Hematopoietic multipotent progenitor cell treated with erythropoietin and hydrocortisone succinate and interleukin-3 and kit ligand, for 17 days (in vitro differentiated cells): ENCODE measurements at places on chromosomes 7 and 10.
A peak's percentile ranks its signal among the peaks of the same experiment; 100 is the strongest.

GRCh38 chr10:14917827-14918226 is 36.1 kb downstream of the DCLRE1C start:
- DNase-seq = no peak

DNA sequence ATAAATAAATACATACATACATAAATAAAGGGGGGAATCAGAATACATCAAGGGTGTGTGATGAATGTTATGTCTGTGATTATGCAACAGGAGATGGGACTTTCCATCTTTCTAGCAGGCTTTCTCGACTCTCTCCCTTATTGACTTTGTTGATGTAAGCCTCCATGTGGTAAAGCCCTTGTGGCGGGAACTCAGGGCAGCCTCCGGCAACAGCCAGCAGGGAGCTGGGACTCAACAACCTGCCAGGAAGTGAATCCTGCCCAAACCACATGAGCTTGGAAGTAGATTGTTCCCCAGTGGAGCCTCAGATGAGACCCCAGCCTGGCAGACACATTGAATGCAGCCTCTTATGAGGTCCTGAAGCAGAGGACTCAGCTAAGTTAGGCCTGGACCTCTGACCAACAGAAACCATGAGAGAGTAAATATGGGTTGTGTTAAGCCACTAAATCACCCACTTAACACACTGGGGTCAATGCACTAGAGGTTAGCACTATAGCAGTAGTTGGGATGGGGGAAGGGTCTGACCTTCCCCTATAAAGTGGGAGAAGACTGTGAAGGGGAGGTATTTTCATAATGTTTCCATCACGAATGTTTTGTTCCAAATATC is 104.0 kb downstream of the JCAD start:
- no peak for DNase-seq

DNA sequence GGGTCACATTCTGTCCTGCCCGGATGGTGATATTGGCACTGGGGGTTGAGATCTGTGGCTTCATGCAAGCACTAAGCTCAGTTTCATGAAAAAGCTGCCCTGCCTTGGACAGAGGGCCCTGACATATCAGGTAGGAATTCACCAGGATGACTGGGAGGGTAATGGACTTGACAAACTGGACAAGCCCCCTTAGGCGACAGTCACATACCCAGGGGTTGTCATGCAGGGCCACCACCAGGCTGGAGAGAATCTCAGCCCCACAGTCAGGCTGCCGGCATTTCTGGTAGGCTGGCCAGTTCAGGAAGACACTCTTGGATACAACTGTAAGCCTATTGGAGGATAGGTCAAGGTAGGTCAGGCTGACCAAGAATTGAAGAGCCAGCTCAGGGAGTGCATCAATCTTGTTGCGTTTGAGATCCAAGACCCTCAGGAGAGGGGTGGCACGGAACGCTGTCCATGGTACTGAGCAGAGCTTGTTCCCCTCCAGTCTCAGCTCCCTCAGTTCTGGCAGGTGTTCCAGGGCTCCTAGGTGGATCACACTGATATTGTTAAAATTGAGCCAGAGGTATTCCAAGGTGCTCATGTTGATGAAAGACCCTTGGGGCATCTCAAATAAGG is 824 bp downstream of the LRIT2 start:
- no peak for DNase-seq

DNA sequence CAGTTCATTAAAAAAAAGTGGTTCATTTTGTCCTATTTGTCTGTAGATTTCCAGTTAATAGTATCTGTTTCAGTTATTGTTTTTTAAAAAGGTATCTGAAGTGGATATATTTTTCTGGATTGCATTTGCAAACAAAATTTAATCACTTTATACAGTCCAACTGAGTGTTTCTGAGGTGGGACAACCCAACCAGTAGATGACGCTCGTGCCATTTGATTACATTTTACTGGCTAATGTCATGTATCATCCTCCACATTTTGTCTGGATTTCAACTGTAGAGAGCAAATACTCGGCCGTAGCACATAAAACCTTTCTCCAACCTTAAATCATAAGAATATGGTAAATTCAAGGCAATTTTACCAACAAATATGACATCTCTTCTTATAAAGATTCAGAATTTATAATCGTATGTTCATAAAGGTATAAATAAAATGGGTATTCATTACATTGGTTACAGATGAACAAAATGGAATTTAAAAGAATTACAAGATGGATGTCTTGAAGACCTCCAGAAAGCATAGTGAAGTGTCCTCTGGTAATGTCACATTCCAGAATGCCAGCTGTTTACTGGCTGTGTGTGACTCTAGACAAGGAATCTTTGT is 789.0 kb downstream of the PHTF2 start:
- no peak for DNase-seq

DNA sequence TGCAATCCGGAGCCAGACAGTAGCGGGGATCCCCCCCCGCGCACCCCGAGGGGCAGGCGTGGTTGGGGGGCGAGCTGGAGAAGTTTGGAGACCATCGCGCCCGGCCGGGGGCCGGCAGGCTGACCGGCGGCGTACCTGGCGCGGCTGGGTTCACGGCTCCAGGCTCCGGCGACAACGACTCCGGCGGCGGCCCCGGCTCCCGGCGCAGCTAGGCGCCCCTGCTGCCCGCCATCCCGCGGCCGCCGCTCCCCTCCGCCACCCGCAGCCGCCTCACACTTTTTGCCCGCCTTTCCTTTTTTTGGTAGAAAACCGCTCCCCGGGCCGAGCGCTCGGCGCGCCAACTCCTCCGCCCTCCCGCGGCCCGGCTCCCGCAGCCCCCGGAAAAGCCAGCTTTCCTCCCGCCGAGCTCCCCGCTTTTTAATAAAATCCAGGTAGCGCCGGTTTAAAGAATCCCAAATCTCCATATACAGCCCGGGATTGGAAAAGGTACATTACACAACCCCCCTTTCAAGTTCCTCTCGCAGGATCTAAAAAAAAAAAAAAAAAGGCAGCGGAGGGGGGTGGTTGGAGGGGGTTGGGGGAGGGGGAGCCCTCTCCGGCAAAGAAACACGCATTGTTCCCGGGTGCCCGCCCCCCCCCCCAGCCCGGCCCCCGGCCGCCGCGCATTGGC is at the start of gene TNRC18:
TNRC18 (minus strand) TSS at position 529 of the 670 bp plus-strand sequence. CDS start 2,588 bp downstream, outside the sequence.
- DNase-seq = peak; percentile 19

- DNase-seq = peak; percentile 47
Measured at GRCh38 chr7:105068886-105069285, 54.9 kb downstream of the KMT2E start.

- DNase-seq = no peak
Measured at GRCh38 chr10:13717936-13718772, 131.4 kb downstream of the PRPF18 start.

DNA sequence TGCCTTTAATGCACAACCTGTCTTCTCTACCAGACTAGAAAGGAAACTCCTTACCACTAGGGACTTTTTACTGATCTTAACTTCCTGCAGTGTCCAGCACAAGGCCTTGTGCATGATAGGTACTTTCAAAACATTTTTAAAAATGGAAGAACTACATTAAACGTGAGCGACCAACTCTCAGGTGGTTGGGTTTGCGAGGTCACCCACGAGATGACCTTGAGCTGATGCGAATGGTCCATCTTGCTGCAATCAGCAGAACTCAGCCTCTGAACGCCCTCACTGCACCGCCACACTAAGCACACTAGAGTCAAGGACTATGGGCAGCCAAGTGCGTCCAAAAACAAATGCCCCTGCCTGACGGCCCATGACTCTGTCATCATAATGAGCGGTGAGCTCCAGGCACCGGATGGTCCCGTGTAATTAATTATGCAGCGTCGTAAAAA is 34.9 kb upstream of the PTF1A start:
- DNase-seq = no peak

- no peak for DNase-seq
Measured at GRCh38 chr7:17725821-17726220, 214.5 kb downstream of the SNX13 start.

DNA sequence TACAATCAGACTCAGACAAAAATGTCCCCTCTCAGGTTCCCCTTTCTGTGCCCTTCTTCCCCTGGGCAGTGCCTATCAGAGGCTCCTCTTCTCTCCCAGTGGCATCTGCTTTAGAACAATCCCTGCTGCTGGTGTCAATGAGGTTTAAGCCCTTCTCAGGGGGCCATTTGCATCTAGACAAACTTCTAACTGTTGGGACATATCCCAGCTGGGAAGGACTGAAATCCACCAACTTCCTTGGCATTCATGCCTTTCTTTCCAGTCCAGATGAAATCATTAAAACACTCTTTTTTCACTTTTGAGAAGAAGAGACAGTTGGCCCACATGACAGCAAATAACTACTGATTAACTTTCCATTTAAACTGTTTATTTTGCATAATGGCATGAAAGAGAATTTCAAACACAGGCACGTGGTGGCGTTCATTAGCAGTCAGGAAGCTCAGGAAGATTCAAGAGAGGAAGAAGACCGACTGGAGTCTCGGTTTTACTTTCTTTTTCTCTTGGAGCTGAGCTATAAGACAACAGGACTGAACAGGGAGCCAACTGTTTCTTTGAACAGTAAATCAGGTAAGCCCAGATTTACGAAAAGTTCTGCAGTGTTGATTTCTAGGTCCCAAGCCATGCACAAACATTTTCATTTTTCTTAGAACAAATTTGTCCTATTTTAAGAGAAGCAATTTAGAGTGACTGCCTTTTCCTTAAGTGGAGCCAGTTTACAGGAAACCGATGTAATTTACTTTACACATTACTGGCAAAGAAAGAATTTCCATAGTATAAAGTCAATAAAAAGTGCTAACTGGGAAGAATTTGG is at the start of gene GIMAP2:
GIMAP2 (plus strand) TSS at position 488 of the 811 bp plus-strand sequence. CDS start 1,354 bp downstream, outside the sequence.
- DNase-seq = no peak

GRCh38 chr10:131071721-131072120 is 239.8 kb downstream of the TCERG1L start:
- DNase-seq = no peak
